Caudate nucleus (tissue), 63 donors: ENCODE measurements at places on chromosomes 5 and 9.

GRCh38 chr9:99181621-99182020, 40.1 kb downstream of the ALG2 start:
- DNase-seq: no peak

DNA sequence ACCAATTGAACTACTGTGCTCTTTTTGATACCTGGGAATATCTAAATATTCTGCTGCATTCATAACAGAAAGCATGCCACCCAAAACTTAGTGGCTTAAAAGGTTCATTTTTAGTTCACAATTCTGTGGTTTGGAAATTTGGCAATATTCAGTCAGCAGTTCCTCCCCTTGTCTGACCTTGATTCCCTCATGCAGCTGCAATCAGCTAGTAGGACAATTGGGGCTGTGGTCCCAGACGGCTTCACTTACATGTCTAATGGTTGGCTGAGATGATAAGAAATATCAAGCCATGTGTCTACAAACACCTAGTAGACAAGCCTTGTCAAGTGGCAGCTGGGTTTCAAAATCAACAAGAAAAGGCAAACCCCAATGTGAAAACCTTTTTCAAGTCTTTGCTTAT, 51.3 kb downstream of the ANXA1 start:
- no peak for DNase-seq

DNA sequence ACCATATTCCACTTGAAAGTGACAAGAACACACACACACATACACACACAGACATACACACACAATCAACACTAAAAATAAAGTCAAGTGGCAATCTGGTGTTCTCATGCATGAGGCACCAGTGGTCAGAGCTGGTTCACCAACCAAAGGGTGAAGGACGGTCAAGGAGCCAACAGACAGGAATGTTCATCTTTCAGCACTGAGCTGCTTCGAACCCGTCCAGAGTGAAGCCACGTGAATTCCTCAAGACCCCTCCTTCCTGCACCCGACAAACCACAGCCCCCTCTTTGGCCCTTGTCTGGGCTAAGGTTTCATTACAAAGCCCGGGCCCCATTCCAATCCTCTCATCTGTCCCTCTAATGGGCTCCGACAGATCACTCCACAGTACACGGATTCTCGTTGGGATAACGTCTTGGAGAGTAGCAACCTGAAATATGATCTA, 84.5 kb upstream of the SMIM23 start:
- no peak for DNase-seq

DNA sequence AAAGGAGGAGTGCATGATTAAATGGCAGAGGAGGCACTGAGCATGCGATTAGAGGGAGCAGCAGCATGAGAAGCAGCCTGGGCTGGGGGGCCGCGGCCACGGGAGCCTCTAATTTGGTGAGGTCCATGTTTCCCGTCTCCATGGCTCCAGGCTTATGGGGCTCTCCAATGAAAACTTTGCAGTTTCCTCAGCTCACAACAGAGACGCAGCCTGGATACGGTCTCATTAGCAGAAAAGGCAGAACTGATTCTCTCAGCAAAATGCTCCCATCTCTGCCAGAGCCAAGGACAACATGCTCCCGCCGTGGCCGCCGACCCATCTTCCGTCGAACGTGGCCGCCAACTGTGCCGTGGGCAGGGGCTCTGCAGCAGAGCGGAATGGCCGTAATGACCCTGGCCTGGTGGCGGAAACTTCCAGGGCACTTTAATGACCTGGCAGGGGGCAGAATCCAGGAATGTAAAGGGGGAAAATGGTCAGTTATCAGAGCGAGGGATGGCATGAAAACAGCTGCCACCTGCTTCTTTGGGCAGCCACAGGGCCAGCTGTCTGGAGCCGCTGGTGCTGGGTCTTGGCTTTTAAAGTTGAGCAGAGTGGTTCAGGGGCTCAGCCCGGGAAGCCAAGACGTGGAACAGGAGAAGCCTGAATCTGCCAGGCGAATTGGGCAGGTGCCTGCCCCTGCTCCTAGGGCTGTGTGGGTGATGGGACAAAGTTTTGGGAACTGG, 76.5 kb downstream of the COL5A1 start:
- DNase-seq: no peak

GRCh38 chr5:6714226-6715041, 1.2 kb downstream of the TENT4A start:
- no peak for DNase-seq

DNA sequence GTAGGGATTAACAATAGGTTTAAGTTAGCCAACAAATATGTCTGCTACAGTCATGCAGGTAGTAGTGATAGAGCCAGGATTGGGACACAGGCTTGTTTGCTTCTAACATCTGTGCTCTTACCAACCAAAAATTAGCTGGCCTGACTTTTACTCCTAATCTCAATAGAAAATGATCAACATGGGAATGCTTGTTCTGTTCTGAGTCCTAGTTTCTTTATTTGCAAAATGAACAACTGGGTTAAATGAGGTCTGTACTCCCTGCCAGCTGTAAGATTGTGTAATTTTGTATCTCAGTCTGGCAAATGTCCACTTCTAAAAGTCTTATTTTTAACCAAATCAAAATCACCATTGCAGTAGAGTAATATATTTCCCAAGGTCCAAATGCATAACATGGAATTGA, 216.8 kb downstream of the NMUR2 start:
- DNase-seq: no peak

- DNase-seq: no peak
Measured at GRCh38 chr9:86637515-86637914, 283.3 kb upstream of the TUT7 start.

- DNase-seq: no peak
Measured at GRCh38 chr5:73908395-73908794, 282.4 kb downstream of the ARHGEF28 start.
